ENCODE measurements at places on chromosomes 4 and X.

DNA sequence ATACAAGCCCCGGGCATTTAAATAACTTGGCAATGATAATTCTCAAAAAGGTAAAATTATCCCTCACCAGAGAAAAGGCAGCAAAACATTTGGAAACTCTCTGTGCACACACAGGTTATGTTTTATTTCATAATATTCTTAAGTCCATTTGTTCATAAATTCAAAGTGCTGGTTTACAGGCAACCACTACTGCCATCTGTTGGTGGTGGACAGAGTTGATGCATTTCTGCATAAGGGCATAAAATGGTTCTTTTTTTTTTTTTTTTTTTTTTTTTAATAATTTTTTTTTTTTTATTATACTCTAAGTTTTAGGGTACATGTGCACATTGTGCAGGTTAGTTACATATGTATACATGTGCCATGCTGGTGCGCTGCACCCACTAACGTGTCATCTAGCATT, 31.5 kb upstream of the IL21 start:
- DNase-seq, result no peak

- no peak for DNase-seq
Observed at GRCh38 chr4:81472281-81473182, 825 bp upstream of the RASGEF1B start.

GRCh38 chrX:48591255-48591791, 6.0 kb upstream of the WDR13 start:
- DNase-seq, result no peak

DNA sequence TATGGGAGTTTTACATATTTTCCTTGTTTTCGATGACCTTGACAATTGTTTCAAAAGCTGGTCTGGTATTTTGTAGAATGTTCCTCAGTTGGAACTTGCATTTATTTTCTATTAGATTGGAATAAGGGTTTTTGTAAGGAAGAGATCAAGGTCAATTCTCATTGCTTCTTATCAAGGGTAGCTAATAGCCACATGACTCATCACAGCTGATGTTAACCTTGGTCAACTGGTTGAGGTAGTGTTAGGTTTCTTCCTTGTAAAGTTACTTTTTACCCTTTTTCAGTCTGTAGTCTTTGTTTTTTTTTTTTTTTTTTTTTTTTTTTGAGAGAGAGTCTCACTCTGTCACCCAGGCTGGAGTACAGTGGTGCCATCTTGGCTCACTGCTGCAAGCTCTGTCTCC, 257.2 kb downstream of the SNCA start:
- DNase-seq, result no peak

GRCh38 chr4:111717921-111718320, 427.3 kb upstream of the FAM241A start:
- no peak for DNase-seq

All from right kidney (tissue), 9 donors.